ENCODE measurements at places on chromosomes 4 and X. TPM values are rescaled to one million over a fixed set of nuclear protein-coding genes. Genes with fewer than 3 reads are reported as not detected.

DNA sequence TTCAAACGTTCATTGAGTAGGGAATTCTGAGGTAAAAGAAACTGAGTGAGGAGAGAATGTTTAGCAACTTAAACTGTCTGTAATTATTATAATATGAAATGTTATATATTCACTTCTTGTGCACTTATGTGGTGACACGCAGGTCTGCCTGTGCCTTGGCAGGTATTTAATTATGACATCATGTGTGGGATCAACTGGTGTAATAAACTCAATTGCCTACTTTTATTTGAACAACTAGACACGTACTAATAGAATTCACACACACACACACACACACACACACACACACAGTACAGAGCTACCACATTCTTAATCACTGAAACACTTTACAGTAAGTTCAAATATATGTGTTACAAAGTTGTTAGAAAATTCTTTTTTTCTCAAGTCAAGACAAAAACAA, 20.7 kb upstream of the SLC25A31 start:
- H3K36me3 ChIP-seq: no peaks in the 10 kb centered on the region
- DNase-seq: no peak
- H3K4me1 ChIP-seq: no peaks in the 10 kb centered on the region
- H3K27me3 ChIP-seq: no peaks in the 10 kb centered on the region
- no peak overlapping the region for H3K4me3 ChIP-seq
- no peak overlapping the region for H3K27ac ChIP-seq

GRCh38 chr4:106473515-106473914, 104.9 kb upstream of the GIMD1 start:
- no peak overlapping the region for H3K4me3 ChIP-seq
- H3K27me3 ChIP-seq: no peaks in the 10 kb centered on the region
- H3K4me1 ChIP-seq: no peaks in the 10 kb centered on the region
- no peak overlapping the region for H3K27ac ChIP-seq

GRCh38 chrX:102672856-102673255, 21.6 kb downstream of the GPRASP1 start:
- H3K27me3 ChIP-seq: no peaks in the 10 kb centered on the region
- no peaks in the 10 kb centered on the region for H3K4me1 ChIP-seq
- H3K36me3 ChIP-seq: no peaks in the 10 kb centered on the region
- no peak overlapping the region for H3K27ac ChIP-seq
- H3K4me3 ChIP-seq: no peak overlapping the region

DNA sequence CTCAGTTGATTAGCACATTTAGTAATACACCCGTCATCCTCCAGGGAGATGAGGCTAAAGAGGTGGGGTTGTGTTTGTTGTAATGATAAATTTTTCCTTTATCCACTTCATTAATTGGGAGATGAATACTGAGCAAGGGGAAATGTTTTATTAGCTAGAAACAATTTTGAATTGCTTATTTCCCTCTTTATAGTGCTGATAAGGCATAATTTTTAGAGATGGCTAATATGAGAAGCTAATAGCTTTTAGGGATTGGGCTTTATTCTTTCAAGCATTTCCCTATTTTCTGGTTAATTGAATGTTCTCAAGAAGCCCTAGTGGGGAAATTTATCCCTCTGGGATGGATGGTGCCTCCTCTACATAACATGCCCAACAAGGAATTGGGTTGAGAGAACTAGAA, 365.2 kb upstream of the IGFBP7 start:
- no peaks in the 10 kb centered on the region for H3K36me3 ChIP-seq
- DNase-seq: no peak
- H3K4me1 ChIP-seq: no peaks in the 10 kb centered on the region
- no peak overlapping the region for H3K4me3 ChIP-seq
- no peaks in the 10 kb centered on the region for H3K27me3 ChIP-seq
- H3K27ac ChIP-seq: no peak overlapping the region

- H3K4me1 ChIP-seq: no peaks in the 10 kb centered on the region
- H3K36me3 ChIP-seq: no peaks in the 10 kb centered on the region
- no peak for DNase-seq
- H3K27ac ChIP-seq: no peak overlapping the region
- no peak overlapping the region for H3K4me3 ChIP-seq
Measured at GRCh38 chr4:78020677-78021076, 36.4 kb upstream of the FRAS1 start.

GRCh38 chrX:41556958-41557357, 109.8 kb downstream of the NYX start:
- no peaks in the 10 kb centered on the region for H3K4me1 ChIP-seq
- no peak for DNase-seq
- no peaks in the 10 kb centered on the region for H3K36me3 ChIP-seq
- no peak overlapping the region for H3K27ac ChIP-seq
- H3K27me3 ChIP-seq: no peaks in the 10 kb centered on the region
- H3K4me3 ChIP-seq: no peak overlapping the region

Gene ING2
- 8.4 TPM for total RNA-seq

Gene EXOC1L
- total RNA-seq: not detected

Gene AMBN
- total RNA-seq: not detected

Gene DTHD1
- total RNA-seq: not detected

Gene DUX4
- not detected for total RNA-seq
